Substantia nigra (tissue), 51 donors: ENCODE measurements at places on chromosomes 2 and 18.

DNA sequence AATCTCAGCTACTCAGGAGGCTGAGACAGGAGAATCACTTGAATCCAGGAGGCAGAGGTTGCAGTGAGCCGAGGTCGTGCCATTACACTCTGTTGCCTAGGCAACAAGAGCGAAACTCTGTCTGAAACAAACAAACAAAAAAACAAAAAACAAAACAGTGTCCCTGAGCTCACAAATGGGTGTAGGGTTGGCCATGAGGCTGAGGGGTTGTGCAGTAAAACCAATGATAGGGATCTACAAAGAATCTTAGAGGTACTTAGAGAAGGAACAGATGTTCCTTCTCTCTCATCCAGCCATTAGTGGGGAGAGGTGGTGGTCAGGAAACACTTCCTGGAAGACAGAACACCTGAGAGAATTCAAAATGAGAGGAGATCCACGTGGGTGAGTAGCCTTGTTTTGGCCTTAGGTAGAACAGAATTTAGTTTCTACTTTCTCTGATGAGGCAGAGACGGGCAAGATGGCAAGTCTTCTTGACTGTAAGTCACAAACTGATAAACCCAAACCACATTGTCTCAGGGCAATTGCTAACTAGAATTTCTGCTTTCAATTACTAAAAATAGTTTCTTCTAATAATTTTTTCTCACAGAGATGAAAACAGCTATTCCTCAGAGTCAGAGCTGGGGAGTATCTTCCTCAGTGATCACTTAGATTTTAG is 61.5 kb upstream of the PPM1B start:
- no peak for DNase-seq

DNA sequence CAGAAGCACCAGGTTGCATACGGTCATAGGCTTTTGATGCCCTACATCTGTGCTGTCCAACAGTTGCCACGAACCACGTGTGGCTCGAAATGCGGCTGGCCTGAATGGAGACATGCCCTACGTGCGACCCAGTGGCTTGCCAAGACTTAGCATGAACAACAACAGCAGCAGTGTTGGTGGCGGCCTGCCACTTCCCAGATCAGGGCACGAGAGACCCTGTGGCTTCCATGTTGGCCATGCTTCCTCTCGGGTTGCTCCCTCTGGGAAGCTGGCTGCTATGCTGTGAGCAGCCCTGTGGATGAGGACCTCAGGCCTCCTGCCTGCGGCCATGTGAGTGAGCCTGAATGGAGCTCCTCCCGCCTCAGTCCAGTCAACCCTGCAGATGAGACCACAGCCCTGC is 212.3 kb downstream of the HDAC4 start:
- DNase-seq = no peak

- no peak for DNase-seq
Observed at GRCh38 chr2:69789175-69789721, 40.2 kb upstream of the GMCL1 start.

GRCh38 chr2:26805241-26805676 is 19.4 kb downstream of the CENPA start:
- DNase-seq = no peak

GRCh38 chr2:11631462-11631861 is 38.5 kb downstream of the NTSR2 start:
- DNase-seq = no peak

GRCh38 chr18:5527603-5528002 is 16.2 kb downstream of the EPB41L3 start:
- DNase-seq = peak; percentile 10

DNA sequence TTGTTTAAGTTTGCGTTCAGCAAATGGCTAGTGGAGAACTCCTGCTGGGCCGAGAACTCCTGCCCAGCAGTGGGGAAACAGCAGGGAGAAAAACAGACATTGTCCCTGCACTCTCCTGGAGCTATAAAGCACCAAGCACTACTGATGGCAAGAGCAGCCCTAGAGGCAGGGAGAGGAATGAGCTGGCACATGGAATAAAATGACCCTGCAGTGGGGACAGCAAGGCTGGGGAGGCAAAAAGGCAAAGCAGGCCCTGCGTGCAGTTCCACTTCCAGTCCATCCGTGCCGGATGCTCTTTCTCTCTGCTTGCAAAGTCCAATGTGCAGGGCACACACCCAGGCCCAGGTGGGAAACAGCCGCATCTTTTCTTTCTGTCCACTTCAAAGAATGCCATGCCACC is 415.5 kb downstream of the LRATD1 start:
- no peak for DNase-seq

- DNase-seq = no peak
Observed at GRCh38 chr18:5413447-5413846, 117.9 kb upstream of the ZBTB14 start.

GRCh38 chr2:238247002-238247822 is 7.4 kb upstream of the HES6 start:
- no peak for DNase-seq

GRCh38 chr18:44740000-44740399 is 59.3 kb downstream of the SETBP1 start:
- no peak for DNase-seq

DNA sequence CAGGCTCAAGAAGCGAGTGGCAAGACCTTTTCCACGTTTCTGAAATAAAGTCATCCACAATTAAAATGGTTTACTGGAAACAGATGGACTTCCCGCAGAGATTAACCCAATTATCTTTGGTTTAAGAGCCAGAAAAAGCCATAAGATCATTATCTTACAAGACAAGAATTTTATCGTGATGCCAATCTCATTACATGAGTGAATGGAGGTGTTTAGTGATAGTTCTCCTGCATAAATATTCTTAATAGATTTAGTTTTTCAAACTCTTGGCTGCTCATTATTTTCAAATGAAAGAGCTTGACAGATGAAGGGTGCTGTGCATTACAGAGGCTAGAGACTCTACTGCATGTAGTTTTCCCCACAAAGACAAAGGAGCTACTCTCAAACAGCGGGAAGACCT is 1028.4 kb upstream of the PIK3C3 start:
- no peak for DNase-seq

DNA sequence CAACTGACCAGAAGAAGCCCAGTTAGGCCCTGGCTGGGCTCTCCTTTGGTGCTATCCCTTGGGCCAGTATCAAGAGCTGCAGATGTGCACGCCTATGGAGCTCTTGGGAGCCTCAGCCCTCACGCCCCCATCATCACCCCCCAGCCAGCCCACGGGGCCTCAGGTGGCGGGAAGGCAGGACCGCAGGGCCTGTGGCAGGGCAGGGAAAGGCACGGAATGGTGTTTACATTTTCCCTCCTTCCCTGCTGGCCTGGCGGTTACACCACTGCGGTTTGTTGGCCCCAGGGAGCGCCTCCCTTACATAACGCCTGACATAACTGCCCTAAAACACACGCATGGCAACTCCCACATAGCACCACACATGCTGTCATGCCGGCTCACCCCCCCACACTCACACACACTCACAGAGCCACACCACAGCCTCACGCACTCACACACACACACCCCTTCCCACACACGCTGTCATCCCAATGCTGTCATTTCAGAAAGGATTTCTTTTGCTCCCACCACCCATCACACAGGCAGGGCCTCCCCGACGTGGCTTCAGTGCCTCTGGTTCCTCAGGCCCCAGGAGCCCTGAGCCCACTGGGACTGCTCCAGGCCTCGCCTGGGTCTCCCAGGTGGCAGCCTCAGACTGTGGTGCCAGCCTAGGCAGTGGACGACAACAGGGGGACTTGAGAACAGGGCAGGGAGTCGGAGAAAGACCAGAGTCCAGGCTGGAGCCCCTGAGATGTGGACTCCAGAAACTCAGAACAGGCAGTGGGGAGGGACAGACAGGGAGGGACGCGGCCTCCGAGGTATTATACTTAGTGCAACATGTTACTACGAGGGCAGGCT is 15.7 kb downstream of the ZFP36L2 start:
- DNase-seq = no peak

DNA sequence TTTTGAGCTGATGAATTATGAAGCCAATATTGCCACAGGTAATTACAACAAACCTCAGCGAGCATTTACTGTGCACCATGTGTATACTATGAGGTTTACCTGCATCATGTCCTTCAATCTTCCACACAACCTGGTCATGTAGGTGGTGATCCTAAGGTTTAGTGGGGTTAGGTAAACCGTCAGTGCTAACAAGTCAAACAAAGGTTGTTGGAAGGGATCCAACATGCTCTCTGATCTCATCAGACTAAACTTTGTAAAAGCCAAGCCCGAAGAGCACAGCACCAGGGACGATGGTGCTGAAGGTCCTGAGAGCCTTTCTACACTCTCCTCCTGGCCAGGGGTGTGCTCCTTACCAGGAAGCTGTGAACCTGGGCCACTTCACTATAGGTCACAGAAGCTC is 29.4 kb downstream of the SH3YL1 start:
- no peak for DNase-seq

DNA sequence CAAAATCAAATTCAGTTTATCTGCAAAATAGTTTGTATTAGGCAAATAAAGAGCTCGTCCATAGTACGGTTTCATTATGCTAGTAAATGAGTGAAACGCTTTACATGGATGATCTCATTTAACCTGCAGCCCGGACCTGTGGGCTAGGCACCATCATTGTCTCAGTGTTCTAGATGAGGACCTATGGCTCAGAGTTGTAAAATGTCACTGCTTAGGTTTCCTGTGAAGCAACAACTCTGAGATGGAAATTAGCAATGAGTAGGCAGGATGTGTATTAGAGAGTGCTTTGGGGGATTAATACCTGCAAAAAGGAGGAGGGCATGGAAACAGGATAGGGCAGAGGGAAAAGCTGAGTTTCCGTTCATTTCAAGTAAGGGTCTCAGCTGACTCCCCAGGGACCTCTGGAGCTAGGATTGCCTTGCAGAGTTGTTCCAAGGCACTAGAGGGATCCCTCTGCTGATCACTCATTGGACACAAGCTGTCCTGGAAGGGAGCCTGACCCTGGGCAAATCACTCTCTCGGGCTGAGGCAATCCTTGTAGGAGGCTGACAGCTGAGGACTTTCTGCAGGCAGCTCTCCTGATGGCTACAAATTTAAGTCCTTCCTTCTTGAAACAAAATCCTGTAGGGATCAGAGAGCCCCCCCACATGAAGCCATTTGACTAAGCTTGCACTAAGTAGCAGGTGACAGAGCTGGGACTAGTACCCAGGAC is 58.8 kb upstream of the SIX2 start:
- DNase-seq = no peak

- no peak for DNase-seq
Observed at GRCh38 chr2:240441993-240442411, 6.5 kb downstream of the GPC1 start.

DNA sequence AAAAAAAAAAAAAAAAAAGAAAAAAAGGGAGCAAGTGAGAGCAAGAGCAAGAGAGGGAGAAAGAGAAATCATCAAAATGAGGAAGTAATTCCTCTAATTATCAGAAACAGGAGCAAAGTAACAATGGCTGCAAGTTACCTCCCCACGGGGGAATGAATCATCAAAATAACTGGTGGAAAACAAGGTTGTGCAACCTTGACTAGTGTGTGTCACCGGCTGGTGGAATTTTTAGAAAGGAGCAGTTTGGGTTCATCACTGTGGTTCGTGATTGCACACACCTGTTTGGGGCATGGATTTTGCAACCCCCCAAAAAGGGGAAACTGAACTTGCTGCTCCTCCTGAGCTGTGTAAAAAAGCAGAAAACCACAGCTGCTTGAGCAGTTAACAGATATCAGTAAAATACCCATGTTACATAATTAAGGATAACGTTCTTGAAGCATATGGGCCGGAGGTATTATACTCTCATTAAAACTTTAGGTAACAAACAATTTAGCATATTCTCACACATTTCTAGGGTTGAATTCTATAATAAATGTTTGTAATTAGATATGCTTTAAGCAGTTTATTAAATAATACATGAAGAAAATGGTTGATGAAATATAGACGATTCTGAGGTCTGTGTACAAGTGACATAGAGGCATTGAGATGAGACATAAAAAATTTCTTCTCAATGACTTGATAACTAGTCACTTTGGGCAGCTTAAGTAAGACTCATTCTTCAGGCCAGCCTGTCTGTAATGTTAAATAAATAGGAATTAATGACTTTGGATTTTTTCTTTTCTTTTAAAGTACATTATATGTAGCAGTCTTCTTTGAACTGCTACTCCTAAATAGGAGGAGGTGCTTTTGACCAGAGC is 184.2 kb upstream of the ZEB2 start:
- DNase-seq = no peak
